ENCODE measurements at places on chromosomes 16 and 17. TPM values are rescaled to one million over a fixed set of nuclear protein-coding genes. Genes with fewer than 3 reads are reported as not detected.

TMEM88 gene
- total RNA-seq: not detected

KCNJ12 gene
- 2.3 TPM for total RNA-seq

ARHGAP44 gene
- total RNA-seq: 4.7 TPM

AGRP gene
- total RNA-seq: not detected

SEC14L5 gene
- total RNA-seq: 30.3 TPM

MAP2K4 gene
- 30.0 TPM for total RNA-seq

ANKRD13B gene
- not detected for total RNA-seq

CHST4 gene
- not detected for total RNA-seq

PYDC1 gene
- total RNA-seq: not detected

GLP2R gene
- total RNA-seq: 5.1 TPM

RCVRN gene
- total RNA-seq: not detected

CDRT15L2 gene
- not detected for total RNA-seq

DNASE1L2 gene
- not detected for total RNA-seq

HSPB9 gene
- not detected for total RNA-seq

PPY gene
- not detected for total RNA-seq

Data from stomach (tissue), 19 donors.